ENCODE measurements at places on chromosomes 6 and 20.

- no peak for DNase-seq
These were observed 60.5 kb downstream of the CD83 start for GRCh38 chr6:14178083-14178445.

DNA sequence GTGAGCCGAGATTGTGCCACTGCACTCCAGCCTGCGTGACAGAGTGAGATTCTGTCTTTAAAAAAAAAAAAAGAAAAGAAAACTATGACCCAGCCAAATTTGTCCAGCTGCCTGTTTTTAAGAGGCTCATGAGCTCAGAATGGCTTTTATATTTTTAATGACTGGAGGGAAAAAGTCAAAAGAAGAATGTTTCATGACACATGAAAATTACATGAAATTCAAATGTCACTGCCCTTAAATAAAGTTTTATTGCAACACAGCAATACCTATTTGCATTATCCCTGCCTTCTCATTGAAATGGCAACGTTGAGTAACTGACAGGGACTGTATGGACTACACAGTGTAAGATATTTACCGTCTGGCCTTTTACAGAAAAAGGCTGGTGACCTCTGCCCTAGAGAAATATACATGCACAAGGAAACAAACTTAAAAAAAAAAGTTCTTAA lies 11.4 kb downstream of the SENP6 start:
- DNase-seq: no peak

- DNase-seq: peak; percentile 41
These were observed 50.8 kb downstream of the PREX1 start for GRCh38 chr20:48777005-48777404.

DNA sequence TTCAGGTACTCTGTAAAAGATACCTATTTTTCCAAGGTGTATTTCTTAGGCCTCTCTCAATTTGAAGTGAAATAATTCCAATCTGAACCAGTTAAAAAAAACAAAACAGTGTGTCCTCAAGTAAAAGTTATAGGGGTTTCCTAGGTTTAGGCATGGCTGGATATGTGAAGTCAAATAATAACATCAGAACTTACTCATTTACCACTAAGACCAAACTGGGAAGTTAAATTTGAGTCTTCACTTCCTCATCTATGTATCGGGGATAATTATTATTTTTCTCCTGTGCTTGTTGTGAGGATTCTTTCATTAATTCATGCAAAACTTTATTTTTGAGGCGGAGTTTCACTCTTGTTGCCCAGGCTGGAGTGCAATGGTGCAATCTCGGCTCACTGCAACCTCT lies 86.2 kb upstream of the PTPRK start:
- no peak for DNase-seq
